Astrocyte (in vitro differentiated cells and primary cell): ENCODE measurements at places on chromosomes 11 and 22. TPM values are rescaled to one million over a fixed set of nuclear protein-coding genes. Genes with fewer than 3 reads are reported as not detected.

The IL10RA gene
- 0.12 and 0.73 TPM in 2 replicates for total RNA-seq

The DRD4 gene
- 9.9 and 12.0 TPM in 2 replicates for total RNA-seq

The SESN3 gene
- 85.6 and 98.1 TPM in 2 replicates for total RNA-seq

The SLC35F2 gene
- total RNA-seq: 43.0 and 52.5 TPM in 2 replicates

The TTC28 gene
- 23.2 and 24.4 TPM in 2 replicates for total RNA-seq

The TEX12 gene
- total RNA-seq: not detected in 2 replicates

The DMC1 gene
- total RNA-seq: 0.11 TPM in 1 of 2 replicates, not detected in the other

The CYTH4 gene
- not detected in 2 replicates for total RNA-seq

DNA sequence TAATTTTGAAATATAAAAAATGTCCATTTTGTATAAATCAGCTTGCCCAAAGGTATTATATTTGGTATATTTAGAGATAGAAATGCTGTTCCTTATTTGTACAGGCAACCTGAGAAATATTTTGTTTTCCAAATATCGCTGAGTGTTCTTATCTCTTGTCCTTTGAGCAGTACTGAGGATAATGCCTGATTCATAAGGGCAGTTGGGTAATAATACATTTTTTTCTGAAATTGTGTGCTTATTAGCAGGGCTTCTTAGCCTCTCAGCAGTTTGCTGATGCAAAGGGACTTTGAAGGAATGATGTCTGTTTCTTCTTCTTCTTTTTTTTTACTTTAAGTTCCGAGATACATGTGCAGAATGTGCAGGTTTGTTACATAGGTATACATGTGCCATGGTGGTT lies 69.1 kb downstream of the LDLRAD3 start:
- no peak for DNase-seq

- DNase-seq: no peak
These were observed 16.9 kb upstream of the SLCO2B1 start for GRCh38 chr11:75133976-75134375.

GRCh38 chr11:120613264-120614226 lies 102.0 kb downstream of the GRIK4 start:
- no peak for DNase-seq

GRCh38 chr11:12800871-12801270 lies 126.7 kb downstream of the TEAD1 start:
- DNase-seq: no peak

DNA sequence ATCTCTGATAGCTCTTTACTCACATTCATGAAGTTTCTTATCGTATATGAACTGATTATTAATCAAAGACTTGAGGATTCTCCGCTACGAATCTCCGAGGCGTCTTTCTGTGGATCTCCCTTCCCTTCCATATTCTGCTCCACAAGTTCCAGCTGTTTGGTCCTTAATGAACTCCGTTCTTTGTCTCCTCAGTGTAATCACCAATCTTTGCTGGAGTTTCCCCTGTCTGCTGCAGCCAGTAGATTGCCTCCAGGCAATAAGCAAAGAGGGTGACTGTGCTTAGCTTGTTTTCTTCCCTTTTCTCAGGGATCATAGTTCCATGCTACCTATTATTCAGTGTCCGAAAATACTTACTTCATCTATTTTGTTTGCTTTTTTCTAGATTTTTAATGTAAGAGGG lies 169.6 kb upstream of the FOLH1 start:
- no peak for DNase-seq

GRCh38 chr22:50170453-50171318 lies at the start of gene PANX2:
PANX2 (plus strand) TSS chr22:50170731; CDS start chr22:50170731, 0 bp downstream.
- no peak for DNase-seq

- DNase-seq: no peak
These were observed 243.7 kb upstream of the TBCEL start for GRCh38 chr11:120780239-120780638.

DNA sequence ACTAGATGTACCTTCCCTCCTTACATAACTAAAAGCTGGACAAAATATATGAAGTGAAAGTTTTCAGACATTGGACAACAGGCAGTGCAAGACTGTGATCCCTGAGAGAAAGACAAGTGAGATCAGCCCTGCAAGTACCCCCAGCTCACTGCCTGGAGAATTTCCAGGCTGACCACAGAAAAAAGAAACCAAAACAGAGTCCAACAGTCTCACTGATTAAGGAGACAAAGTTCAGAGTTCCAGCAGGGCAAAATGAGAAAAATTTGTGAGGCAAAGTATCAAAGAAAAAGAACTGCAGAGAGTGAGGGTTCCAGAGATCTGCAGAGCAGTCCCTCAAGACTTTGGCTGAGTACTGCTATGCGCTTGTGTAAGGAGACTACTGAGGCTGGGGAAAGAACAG lies 47.3 kb upstream of the TMEM45B start:
- no peak for DNase-seq

GRCh38 chr22:32219026-32219425 lies 14.2 kb upstream of the RFPL2 start:
- DNase-seq: no peak

GRCh38 chr22:35475545-35475944 lies 65.1 kb upstream of the RASD2 start:
- no peak for DNase-seq

- DNase-seq: no peak
These were observed 25.2 kb downstream of the RPS6KA4 start for GRCh38 chr11:64384028-64384737.

DNA sequence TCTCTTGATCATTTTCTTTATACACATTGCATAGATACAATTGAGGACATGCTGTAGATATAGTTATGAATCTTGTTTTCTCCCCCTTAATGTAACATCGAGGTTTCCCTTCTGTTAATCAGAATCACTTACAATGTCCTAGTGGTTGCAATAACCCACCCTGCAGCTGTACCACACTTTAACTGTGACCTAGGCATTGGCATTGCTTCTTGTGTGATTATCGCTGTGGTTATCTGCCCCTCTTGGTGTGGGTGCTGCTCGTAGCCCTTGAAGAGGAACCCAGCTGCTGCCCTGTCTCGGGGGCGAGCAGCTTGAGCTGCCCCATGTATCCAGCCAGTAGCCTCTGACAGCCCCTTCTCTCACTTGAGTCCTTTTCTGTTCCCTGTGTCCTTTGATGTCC lies 1.5 kb downstream of the DGAT2 start:
- no peak for DNase-seq

- DNase-seq: peak; percentile 86
These were observed 142.8 kb downstream of the MAML2 start for GRCh38 chr11:96200243-96200642.

- no peak for DNase-seq
These were observed 6.7 kb downstream of the BRSK2 start for GRCh38 chr11:1396375-1396841.

- no peak for DNase-seq
These were observed 886.3 kb downstream of the NTM start for GRCh38 chr11:132256528-132257279.

GRCh38 chr22:21622919-21623647 lies 6.7 kb downstream of the YDJC start:
- no peak for DNase-seq

GRCh38 chr11:123841174-123841573 lies 35.0 kb upstream of the OR6M1 start:
- no peak for DNase-seq

DNA sequence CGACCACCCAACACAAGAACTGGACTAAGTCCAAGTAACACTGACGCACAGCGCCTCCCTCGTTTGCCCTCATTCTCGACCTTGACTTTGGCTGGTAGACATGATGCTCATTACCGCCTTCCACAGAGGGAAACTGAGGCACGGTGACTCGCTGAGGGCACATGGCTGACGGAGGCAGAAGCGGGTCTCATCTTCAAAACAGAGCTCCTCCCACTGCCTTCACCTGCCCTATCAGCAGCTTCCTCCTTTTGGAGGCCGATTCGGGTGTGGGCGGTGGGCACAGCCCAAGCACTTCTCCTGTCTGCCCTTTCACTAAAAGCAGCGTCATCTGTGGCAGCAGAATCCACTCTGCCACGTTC lies 2.0 kb upstream of the KMT5B start:
- no peak for DNase-seq

- DNase-seq: no peak
These were observed 1.0 kb downstream of the PGGHG start for GRCh38 chr11:289712-290620.

GRCh38 chr22:34045311-34045710 lies 125.0 kb upstream of the LARGE1 start:
- no peak for DNase-seq

GRCh38 chr22:39232806-39233709 lies 11.7 kb downstream of the PDGFB start:
- DNase-seq: no peak
